NCI-H2081 (cell line): ENCODE measurements at places on chromosomes 6 and 20.
A peak's percentile ranks its signal among the peaks of the same experiment; 100 is the strongest.

DNA sequence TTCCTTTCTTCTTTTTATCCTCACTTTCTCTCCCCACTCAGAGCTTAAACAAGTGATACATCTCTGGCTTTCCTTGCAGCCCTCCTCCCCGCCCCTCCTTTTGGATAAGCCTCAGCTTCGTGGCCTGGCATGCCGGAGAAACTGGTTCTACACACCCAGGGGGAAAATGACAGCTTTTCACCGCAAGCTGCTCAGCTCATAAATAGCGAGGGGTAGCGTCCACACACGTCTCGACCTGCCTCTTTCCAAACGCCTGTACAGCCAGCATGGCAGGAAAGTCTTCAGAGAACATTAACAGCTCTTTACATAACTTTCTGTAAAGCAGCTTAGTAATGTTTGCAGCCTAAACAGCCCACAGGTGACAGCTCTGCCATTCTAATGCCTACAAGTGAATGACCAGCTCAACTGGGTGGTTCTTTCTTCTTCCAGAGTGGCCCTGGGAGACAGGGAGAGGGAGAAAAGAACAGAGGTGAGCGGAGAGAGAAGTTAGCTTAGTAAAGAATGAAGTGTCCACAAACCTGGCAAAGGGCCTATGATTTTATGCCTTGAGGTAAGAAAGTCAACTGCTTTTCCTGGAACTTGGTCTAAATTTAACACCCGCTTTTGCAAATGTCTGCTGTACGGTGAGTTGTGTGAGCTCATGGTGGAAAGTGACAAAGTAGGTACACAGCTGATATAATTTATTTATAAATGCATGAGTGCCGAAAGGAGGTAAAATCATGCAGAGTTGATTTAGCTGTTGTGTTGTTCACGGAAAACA, 251.5 kb downstream of the TFAP2A start:
- DNase-seq, result no peak

- no peak for DNase-seq
These were observed 17.5 kb downstream of the RIN2 start for GRCh38 chr20:19775353-19776253.

GRCh38 chr6:120478650-120479049, 855.6 kb downstream of the TBC1D32 start:
- DNase-seq, result no peak

- DNase-seq, result no peak
These were observed 103.0 kb downstream of the LMBRD1 start for GRCh38 chr6:69693762-69694161.

DNA sequence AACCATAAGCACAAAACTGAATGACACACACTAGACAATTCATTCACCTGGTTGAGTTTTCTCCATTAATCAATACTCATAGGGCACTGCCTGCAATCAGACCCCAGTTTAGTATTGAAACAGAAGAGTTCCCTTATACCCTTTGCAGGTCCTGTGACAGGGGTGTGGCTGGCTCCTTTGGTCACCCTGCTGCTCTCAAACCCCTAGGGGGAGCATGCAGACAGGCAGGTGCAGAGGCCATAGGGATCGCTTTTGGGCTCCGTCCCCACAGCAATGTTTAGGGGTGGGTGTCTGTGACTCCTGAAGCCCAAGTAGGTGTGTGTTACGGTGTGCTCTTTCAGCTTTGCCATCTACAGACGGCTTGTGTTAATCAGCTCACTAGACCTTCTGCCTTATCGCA, 210.4 kb downstream of the CENPW start:
- no peak for DNase-seq

DNA sequence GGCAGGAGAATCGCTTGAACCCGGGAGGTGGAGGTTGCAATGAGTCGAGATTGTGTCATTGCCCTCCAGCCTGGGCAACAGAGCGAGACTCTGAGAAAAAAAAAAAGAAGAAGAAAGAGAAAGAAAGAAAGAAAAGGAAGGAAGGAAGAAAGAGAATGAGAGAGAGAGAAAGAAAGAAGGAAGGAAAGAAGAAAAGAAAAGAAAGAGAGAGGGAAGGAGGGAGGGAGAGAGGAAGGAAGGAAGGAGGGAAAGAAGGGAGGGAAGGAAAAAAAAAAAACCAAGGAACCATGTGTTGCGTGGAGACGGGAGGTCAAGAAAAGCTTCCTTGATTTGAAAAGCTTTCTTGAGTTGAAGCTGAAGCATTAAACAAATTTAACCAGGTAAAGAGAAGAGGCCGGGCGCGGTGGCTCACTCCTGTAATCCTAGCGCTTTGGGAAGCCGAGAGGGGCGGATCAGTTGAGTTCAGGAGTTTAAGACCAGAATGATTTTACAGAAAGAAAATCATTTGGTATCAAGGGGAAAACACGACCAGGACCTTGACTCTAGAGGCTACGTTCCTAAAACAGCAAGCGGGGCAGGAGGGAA, 90.5 kb upstream of the PRSS16 start:
- no peak for DNase-seq

DNA sequence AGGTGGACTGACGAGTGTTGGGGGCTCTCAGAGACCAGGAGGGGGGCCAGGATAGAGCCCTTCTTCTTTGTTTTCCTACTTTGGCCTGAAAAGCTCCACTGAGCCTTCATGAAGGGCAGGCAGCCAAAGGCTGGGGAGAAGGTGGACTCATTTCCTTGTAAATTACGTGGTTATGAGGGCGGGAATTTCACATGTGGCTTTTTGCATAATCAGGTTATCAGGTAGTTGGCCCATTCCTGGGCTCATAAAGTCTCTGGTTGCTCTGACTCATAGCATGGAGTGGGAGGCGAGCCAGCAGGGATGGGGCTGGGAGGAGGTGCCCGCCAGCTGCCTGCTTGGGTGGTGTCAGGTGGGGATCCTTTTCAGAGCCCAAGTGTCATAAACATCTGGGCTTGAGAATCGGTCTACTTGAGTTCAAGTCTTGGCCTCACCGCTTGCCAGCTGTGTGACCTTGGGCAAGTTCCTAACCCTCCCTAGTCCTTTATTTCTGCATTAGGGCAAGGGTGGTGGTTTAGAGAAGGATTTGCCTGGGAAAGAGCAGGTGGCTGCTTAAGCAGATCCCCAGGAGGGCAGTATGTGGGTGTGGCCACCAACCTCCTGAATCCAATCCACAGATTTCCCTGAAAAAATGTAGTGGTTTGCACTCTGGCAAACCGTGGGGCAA, 26.5 kb upstream of the RNF24 start:
- DNase-seq, result no peak

- no peak for DNase-seq
These were observed 248.9 kb upstream of the CITED2 start for GRCh38 chr6:139623372-139623771.

GRCh38 chr6:41191569-41191968, 9.4 kb downstream of the TREML2 start:
- no peak for DNase-seq

GRCh38 chr6:77025736-77026223, 437.5 kb downstream of the HTR1B start:
- DNase-seq, result no peak

- DNase-seq, result no peak
These were observed 25.9 kb upstream of the AHCY start for GRCh38 chr20:34328928-34329677.

GRCh38 chr6:10976571-10976970, 67.5 kb downstream of the ELOVL2 start:
- DNase-seq, result no peak

DNA sequence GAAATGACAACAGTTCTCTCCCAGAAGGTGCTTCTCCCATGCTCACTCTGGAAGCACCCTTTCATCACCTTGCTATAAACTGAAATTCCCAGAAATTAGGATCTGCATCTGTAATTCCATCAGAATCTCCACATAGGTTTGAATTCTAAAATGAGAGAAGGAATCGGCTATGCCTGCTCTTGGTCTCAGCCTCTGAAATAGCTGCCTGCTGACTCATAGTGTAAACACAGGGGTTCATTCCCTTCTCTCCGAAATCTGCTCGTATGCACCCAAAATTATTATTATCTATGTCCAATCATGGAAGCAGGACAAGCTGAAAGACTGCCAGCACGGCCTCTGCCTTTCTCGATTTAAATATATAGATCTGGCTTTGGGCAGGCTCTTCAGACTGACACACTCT, 74.6 kb upstream of the TAB2 start:
- DNase-seq, result no peak

DNA sequence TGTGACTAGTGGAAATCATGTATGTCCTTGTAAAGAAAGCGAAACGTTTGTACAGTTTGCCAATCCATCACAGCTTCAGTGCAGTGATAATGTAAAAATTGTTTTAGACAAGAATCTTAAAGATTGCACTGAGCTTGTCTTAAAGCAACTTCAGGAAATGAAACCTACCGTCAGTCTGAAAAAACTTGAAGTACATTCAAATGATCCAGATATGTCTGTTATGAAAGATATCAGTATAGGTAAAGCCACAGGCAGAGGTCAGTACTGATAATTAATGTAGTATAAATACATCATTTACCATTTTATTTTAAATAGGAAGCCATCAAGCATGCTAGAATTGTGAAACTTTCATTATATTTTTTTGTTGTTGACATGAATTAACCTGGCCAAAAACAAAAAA, 60.9 kb upstream of the SMIM8 start:
- DNase-seq, result no peak

- DNase-seq, result no peak
These were observed 367.9 kb upstream of the SLC35B3 start for GRCh38 chr6:8803181-8803760.

GRCh38 chr6:166616261-166617238, 10.5 kb downstream of the RPS6KA2 start:
- DNase-seq, result no peak

GRCh38 chr6:145026267-145026679, 709.0 kb downstream of the EPM2A start:
- DNase-seq, result no peak

DNA sequence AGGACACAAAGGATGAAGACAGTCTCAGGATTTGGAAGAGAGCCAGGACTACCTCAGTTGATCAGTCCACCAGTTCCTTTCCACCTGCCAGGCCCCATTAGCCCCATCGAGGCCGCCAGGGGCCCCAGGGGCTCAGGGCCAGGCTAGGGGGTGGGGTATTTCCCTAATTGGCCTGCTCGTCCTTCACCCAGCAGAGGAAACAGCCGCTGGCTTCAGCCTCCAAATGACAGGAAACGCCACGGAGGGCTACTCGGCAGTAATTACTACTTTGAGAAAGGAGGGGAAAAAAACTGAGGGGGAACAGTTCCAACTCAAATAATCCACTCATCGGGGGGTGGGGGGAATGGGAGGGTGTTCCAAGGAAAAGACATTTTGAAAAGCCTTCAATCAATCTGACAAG, 42.7 kb downstream of the MAFB start:
- DNase-seq, result peak; percentile 40

DNA sequence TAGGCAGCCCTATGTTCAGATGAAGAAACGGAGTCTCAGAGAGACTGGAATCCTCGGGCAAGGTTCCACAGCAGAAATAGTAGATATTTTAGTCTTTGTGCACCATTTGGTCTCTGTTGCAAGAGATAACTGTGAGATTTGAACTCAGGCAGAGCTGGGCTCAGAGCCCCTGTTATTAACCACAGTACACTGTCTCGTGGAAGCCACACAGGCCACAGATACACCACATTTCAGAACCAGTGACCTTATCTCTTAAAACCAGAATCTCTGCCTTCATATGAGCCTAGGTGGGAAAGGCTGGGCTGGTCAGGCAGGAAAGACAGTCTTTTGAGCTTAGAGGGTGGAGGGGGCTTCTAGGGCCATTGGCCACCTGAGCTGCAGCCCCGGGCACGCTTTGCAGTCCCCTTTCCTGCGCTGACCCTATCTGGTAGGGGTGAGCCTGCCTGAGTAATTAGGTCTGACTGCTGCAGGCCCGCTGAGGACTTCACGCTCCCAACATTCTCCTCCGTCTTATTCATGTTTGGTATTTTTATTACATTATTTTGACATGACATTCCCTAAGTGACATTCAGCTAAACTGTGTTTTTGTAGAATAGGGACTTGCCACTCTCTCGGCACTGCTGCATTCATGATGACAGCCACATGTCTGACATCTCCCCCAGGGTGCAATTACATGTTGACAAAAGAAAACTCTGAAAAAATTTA, 71.1 kb downstream of the KCNB1 start:
- no peak for DNase-seq

GRCh38 chr6:104638841-104639290, 220.9 kb downstream of the HACE1 start:
- DNase-seq, result no peak

DNA sequence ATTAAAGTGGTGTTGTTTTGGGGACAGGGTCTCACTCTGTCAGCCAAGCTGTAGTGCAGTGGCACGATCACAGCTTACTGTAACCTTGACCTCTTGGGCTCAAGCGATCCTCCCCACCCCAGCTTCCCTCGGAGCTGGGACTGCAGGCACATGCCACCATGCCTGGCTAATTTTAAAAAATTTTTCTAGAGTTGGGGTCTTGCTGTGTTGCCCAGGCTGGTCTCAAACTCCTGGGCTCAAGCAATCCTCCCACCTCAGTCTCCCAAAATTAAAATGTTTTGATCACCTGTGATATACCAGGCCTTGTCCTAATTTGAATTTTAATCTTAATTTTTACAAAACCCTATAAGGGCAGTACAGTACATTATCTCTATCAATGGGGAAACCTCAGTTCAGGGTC, 25.5 kb downstream of the ACOT13 start:
- DNase-seq, result no peak

GRCh38 chr6:9399916-9400315, 964.6 kb upstream of the SLC35B3 start:
- no peak for DNase-seq

DNA sequence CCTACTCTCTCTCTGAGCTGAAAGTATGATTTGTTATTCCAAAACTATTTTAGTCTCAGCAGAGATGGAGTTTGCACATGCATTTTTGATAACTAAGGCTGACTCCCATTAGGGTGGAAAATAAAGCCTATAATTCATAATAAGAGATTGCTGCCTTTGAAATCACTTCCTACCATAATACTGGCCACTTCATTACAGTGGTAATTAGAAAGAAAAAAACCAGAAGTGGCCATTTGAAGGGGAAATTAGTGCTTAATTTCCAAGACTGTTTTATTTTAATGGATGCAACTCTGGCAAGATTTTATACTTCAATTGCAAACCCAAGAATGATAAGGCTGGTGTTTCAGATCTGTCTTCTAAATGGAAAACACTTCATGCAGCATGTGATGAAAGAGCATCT, 43.4 kb downstream of the SLC35B3 start:
- DNase-seq, result no peak

DNA sequence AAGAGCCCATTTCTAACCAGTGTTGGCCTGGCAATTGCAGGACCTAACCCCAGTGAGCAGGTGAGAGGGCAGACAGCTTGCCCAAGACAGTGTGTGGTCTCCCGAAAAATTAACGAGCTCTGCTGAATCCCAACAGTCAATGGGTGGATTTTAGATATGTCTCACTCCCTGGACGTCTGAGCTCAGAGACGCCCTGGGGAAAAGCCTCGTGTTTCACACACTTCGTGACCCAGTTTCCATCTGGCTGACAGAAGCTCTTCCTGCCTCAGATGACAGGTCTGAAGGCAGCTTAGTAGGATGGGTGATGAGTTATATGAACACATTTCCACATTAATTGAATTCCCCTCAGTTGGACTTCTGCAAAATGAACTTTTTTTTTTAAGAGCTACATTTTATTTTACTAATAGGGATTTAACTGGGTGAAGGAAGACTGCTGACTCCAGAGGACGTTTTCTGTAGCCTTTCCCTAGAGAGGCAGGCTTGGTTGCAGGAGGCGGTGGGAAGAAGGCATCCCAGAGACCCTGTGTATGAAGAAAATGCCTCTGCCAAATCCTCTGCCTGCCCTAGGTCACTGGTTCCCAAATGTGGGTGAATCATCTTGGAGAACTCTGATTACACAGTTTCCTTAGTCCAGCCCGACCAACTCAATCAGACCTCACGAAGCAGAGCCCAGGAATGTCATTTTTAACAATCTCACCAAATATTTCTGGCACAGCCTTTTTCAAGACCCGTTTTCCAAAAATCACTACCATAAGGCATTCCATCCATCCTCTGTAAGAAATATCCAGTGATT, 71.7 kb upstream of the LY86 start:
- no peak for DNase-seq

GRCh38 chr6:35415065-35415891, 36.9 kb upstream of the FANCE start:
- DNase-seq, result peak; percentile 90
